ENCODE measurements at places on chromosomes 4 and X.

DNA sequence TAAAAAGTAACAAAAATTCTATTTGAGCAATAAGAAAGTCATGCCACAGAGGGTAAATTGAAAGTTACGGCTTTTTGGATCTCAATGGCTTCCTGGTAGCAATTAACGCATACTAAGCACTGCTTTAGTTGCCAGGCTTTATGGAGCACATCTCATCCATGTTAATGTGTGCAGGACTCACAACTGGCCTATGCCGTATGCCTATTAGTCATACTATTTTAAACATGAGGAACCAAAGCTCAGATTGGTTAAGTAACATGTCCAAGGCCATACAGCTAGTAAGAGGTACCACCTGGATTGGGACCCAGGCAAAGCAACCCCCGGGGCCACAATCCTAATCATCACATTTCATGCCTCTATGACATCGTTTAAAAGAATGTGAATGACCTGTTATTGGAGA, 17.1 kb downstream of the DAPP1 start:
- no peak for DNase-seq

DNA sequence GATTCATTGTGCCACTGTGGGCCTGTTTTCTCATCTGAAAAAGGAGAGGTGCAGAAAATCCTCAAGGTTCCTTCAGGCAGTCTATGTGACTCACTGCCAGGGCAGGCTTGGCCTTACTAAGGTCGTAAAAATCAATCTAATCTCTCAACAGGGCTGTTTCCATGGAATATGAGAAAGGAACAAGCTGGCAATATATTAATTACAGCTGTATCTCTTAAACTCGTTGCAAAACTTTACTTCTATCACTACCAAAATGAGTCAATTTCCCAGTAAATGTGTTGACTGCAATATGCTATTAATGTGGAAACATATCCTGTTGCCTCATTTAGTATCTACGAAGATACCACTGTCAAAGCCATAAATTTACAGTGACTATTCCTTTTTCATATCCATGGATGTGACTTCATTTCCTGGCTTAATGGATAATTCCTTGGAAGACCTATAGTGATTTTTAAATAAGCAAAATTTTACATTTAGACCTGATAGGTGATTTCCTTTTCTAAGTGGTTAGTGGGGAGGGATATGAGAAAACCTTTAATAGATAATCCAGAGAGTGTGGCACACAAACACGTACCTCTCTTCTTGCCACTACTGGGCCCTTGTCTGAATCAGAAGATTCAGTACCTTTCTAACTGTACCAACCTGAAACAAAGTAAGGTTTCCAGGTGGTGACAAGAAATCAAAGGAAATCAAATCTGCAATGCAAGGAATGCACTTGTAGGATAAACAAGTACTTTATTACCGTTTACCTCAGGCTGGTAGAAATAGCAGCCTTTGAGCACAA, 127.4 kb upstream of the FTHL17 start:
- no peak for DNase-seq

GRCh38 chr4:81919223-81919622, 447.5 kb upstream of the RASGEF1B start:
- DNase-seq = no peak

DNA sequence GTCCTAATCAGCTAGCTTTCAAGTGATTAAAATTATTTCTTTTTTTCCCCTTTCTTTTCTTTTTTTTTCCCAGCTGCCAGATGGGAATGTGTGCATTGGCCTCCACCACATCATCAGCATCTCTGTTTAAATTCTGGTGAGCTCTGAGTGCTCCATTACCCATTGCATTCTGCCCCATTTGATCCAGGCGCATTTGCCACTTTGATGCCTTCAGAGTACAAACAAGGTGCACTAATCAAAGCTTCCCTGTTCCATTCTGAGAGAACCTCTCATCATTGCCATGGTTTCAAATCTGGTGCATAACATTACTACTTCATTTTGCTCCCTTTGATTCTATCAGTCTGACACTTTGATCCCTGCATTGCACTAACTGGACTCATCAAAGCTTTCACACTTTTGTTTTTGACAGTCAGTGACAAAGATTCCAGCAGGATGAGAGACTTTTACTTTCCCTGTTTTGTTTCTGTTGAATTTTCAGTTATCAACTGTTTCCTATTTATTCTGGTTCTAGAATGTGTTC, 238.8 kb upstream of the PCDH10 start:
- no peak for DNase-seq

DNA sequence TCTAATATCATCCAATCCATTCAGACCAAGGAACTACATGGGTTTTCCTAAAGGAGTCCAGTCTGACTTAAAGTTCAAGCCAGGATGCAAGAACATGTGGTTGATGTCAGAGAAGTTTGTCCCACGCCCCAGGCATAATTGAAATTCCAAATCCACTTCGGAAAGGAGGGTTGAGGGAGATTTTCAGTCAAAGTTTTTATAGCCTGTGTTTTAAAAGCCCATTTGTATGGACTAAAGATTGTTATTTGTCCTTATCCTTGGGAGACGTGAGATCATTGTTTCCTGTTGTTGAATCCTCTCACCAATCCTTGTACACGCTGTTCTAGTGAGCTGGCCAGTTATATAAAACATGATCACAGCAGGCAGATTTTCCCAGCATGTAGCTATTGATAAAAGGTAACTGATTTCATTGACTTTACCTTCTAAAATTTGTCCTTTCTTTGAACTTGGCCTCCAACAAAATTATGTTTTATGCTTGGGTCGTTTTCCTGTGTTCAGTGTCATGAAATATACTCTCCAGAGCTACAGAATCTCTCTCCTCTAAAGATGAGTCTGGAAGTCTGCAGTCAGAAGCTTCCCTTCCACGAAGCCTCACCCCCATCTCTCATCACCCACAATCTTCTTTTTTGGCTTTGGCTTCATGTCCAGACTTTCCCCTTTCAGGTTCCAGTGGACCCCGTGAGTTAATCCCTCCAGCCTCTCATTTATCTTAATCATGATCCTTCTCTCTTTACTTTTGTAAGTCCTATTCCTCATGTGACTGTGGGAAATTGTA, 92.9 kb downstream of the ATP10D start:
- no peak for DNase-seq

GRCh38 chr4:126779001-126779400, 853.8 kb upstream of the INTU start:
- no peak for DNase-seq

DNA sequence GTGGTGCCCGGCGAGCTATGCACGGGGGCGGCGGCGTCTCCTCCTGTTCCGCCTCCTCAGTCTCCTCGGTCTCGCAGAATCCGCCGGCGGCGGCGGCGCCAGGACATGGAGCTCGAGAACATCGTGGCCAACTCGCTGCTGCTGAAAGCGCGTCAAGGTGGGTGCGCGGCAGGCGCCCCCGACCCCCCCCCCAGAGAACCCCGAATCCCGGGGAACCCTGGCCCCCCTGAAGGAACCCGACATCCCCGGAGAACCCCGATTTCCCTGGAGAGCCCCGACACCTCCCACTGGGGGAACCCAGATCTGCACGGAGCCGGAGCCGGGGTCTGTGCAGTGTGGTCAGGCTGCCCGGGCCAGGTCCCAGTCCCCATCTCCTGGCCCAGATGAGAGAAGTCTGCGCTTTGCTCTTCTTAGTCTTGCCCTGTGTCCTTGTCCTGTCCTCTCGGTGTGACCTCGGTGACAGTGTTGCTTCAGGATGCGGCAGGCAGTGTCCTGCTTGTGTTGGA, 648 bp downstream of the GRK4 start:
- no peak for DNase-seq

DNA sequence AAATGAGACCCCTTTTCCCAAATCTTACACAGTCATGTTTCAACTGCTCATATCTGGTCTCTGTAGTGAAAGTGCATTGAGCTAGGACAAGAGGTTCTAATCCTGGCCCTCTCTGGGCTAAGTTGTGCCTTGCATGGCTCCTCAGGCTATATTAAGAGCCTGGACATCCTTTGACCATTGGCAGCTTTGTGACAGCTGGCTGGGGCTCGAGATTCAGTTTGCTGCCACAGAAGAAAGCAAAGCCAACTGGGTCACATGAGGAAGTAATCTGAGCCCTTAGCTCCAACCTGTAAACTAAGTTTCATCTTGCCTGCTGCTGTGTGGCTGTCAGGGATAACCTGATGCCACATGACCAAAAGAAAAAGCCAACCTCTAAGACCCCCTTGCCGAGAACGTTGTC, 51.8 kb upstream of the JADE1 start:
- no peak for DNase-seq

DNA sequence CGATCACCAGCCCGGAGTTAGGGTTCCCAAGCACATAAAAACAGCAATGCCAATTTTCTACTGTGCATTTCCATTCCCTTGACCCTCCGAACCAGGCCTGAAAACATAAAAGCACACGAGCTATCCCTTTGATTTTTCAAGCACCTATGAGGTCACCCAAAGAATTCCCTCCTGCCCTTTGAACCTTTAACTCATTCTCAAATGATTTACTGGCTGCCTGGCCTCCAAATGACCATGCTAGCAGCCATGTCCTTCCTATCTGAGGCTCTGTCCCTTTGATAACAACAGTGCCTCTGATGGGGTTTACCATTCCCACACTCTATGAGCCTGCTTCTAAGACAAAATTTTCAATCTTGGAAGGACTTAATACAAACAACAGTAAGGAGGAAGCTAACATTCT, 15.2 kb downstream of the SHROOM4 start:
- no peak for DNase-seq

GRCh38 chr4:147693218-147693617, 9.3 kb upstream of the PRMT9 start:
- DNase-seq = no peak
